ENCODE measurements at places on chromosomes 12 and 14.
A peak's percentile ranks its signal among the peaks of the same experiment; 100 is the strongest.

DNA sequence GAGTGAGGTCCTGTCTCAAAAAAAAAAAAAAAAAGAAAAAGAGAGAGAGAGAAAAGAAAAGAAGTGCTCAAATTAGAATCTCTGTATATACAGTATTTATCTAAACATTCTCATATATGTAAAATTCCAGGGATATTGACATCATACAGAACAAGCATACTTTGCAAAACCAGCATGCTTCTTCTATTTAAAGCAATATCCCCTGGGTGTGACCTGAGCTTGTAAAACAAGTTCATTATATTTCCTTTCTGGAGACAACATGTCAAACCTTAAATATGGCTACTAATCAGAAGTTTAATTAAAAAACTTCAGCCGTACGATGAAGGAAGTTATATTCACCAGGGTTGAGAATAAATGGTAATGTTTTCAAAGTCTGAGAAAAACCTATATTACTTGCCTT, 175.8 kb upstream of the HMGA2 start:
- no peak for DNase-seq

- DNase-seq = no peak
These were observed 491.2 kb downstream of the PCNX1 start for GRCh38 chr14:71398450-71398849.

- no peak for DNase-seq
These were observed 27.4 kb upstream of the CFL2 start for GRCh38 chr14:34741840-34742239.

DNA sequence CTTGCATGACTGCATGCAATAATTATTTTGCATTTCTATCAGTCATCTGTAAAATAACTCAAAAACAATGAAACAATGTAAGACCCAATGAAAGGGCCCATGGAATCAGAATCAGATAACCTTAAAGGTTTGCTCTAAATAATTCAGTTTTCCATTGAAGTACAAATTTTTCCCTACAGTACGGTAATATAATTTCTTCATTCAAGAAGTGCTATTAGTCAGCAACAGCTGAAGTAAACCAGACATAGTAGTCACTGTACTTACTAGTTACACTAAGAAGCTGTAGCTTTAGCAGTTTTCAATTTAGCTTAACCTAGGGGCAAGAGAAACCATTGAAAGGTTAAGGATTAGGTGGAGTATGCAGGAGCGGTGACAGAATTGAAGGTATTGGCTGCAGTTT, 43.5 kb downstream of the BCAT1 start:
- no peak for DNase-seq

GRCh38 chr12:31322801-31323207, 3.1 kb downstream of the SINHCAF start:
- peak; percentile 23 for DNase-seq

DNA sequence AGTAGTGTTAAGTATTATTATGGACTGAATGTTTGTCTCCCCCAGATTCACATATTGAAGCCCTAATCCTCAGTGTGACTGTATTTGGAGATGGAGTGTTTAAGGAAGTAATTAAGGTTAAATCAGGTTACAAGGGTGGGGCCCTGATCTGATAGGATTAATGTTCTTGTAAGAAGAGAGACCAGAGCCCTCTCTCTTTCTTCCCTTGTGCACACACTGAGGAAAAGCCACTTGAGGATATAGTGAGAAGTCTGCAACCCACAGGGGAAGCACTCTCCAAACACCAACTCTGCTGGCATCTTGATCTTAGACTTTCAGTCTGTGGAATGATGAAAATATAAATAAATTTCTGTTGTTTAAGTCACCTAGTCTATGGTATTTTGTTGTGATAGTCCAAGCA, 2.2 kb upstream of the KLRG1 start:
- no peak for DNase-seq

DNA sequence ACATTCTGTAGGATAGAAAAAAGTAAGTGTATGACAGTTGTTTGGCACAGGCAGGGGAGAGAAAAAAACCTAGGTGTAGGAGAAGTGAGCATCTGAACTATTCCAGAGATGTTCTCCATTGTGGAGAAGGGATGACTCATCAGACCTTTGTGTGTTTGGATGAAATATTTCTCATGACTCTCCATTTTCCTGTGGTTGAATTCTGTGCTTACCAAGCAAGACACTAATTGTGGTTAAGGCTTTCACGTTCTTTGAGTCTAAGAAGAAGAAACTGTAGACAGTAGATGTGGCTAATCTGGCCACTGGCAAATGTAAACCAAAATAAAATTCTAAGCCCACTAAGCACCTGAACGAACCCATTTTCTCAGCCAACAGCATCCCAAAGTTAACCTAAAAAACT, 107.9 kb upstream of the GZMB start:
- DNase-seq = no peak

DNA sequence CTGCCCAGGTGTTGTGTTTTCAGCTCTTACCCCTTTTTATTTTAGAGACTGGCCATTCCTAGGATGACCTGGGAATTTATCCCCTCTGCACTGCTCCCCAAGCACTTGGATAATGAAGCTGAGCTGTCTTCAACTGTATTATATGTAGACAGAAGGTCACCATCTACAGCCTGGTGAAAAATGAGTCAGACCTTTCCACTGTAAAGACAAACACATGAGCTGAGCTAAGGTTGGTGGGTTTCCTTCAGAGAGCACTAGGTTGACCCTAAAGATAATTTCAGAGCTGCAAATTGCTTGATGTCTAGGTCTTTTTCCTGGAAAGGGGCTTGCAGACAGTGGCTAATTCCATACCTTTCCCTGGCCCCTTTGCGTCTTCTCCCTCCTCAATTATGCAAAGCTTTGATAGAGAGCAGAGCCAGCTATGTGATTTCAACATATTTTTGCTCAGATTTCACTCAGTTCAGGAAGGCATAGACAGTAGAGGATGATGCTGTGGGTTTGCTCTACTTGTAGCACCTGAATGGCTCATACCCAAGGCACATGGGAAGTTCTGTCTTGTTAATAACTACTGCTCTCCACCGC, 9.2 kb upstream of the IKZF4 start:
- no peak for DNase-seq

DNA sequence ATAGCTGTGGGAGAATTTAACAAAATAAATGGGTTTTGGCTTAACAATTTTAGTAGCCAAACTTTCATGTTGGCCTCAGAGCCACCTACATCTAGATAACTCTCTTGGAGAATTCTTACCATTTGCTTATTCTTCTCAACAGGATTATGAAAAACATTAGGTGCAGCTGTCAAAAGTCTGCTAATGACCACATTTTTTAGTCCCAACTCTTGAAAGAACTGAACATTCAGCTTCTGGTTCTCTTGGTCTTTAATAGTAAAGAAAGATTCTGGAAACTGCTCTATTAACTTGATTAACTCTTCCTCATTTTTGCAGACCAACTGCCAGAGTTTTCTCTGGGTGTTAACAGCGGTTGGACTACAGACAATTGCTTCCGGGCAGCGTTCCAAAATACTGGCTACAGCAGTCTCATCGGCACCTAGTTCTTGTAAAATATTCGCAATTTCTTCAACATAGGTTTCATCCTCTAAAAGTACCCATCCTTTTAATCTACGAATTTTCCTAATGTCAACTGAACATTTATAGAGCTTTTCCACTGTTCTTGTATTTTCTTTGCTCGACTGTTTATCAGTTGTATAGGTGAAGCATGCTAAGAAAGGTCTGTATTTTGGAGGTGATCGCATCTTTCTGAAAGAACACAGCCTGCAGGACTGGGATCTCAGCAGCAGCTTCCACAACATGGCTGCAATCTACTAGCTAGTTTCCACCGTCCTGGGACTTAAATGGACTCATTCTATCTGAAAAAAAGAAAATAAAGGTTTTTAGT, 8.7 kb downstream of the MTERF2 start:
- DNase-seq = peak; percentile 70

DNA sequence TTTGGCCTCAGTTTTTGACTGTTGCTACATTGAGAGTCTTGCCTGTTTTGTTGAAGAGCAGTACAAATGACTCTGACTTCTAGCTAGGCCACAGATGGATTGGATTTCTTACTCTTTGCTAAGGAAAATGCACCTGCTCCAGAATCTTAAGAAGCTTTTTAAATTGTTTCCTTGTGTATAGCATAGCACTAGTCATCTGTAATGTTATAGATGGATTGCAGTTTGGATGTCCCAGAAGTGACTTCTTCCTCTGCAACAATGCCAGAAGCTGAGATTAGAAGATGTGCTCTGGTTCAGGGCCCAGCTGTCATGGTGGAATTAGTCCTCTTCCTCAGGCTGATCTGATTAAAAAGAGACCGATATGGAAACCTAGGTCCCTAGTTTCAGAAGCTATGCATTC, 67.9 kb downstream of the DAAM1 start:
- no peak for DNase-seq
